Spinal cord (tissue), 10 donors: ENCODE measurements at places on chromosomes 12 and 14. TPM values are rescaled to one million over a fixed set of nuclear protein-coding genes. Genes with fewer than 3 reads are reported as not detected.

DNA sequence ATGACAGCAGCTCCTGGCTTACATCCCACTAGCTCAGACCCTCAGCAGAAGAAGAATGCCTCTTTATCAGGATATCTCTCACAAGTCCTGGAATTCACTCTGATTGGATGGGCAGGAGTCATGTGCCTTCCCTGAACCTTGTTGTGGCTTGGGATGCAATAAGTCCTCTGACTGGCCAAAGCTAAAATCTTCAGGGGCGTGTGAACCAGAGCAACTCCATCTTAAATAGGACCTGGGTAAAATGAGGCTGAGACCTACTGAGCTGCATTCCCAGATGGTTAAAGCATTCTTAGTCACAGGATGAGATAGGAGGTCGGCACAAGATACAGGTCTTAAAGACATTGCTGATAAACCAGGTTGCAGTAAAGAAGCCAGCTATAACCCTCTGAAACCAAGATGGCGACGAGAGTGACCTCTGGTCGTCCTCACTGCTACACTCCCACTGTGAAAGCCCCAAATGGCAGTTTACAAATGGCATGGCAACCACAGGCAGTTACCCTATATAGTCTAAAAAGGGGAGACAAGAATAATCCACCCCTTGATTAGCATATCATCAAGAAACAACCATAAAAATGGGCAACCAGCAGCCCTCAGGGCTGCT, 60.4 kb upstream of the FICD start:
- H3K4me1 ChIP-seq, result no peaks in the 10 kb centered on the region
- no peaks in the 10 kb centered on the region for H3K36me3 ChIP-seq

DNA sequence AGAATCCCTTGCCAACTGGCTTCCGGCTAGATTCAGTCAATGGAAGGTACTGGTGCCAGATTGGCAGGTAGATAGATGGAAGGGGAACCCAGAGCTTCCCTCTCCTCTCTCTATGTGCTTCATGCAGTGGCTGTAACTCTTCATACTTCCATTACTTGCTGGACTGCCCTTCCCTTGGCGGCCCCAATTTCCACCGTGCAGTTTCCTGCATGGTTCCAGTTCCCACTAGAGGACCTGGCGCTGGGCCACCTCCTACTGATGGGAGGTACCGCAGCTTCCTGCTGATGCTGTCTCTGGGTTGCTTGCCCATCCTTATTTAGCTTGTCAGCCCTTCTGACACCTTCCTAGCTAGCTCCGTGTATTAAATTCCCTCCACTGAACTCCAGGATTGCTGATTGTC, 226.4 kb downstream of the ANO2 start:
- no peak overlapping the region for H3K27ac ChIP-seq
- no peaks in the 10 kb centered on the region for H3K4me1 ChIP-seq

- no peak overlapping the region for H3K4me3 ChIP-seq
- peak; percentile 64 for DNase-seq
Measured at GRCh38 chr12:94145191-94145983, 3.0 kb upstream of the PLXNC1 start.

GRCh38 chr14:69715725-69716477, 51.0 kb upstream of the SRSF5 start:
- H3K27me3 ChIP-seq, result no peaks in the 10 kb centered on the region
- peaks cover 17% of the 10 kb centered on the region for H3K36me3 ChIP-seq
- H3K4me3 ChIP-seq, result no peak overlapping the region
- peak overlapping the region; percentile 70 for H3K27ac ChIP-seq
- peaks cover 76% of the 10 kb centered on the region for H3K4me1 ChIP-seq

DNA sequence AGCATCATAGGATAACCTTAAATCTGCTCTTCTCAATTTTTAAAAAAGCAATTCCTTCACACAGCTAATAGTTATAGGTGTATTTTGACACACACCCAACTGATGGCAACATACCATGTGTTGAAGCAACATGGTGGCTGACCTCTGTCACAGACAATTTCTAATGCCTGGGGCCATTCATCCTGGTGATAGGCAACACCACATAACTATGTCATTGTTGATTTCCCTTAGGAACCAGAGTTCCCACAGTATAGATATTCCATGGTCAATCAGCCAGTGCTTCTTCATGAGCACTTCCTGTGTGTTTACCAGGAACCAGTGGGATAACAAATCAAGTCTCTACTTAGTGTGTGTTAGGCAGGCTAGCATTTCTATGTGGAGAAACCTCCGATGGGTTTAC, 88.3 kb downstream of the FIGNL2 start:
- H3K27ac ChIP-seq, result no peak overlapping the region
- H3K27me3 ChIP-seq, result no peaks in the 10 kb centered on the region
- DNase-seq, result no peak
- H3K36me3 ChIP-seq, result peaks cover 7% of the 10 kb centered on the region

- H3K27ac ChIP-seq, result no peak overlapping the region
- no peaks in the 10 kb centered on the region for H3K4me1 ChIP-seq
Measured at GRCh38 chr14:35858521-35859209, 32.5 kb downstream of the BRMS1L start.

DNA sequence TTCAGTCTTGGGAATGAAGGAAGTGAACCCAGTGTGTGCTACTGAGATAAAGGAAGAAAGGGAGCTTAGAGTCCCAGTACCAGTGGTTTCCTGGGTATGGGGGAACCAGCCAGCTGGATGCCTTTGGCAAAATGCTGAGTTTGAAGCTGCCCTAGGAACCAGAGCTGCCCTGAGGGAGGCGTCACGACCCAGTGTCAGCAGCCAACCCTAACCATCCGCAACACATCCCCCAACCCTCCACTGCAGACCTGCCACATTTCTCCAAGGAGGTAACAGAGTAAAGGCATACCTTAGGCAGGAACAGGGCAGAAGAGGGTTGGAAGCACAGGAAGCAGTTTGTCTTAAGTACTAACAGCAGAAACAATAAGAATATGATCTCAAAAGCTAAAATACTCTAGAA, 28.6 kb downstream of the PRDM4 start:
- H3K36me3 ChIP-seq, result peaks cover 19% of the 10 kb centered on the region
- H3K27me3 ChIP-seq, result no peaks in the 10 kb centered on the region
- H3K4me3 ChIP-seq, result no peak overlapping the region
- H3K27ac ChIP-seq, result no peak overlapping the region
- H3K4me1 ChIP-seq, result no peaks in the 10 kb centered on the region

GRCh38 chr14:100416921-100417860, 94.1 kb downstream of the SLC25A47 start:
- DNase-seq, result no peak
- no peaks in the 10 kb centered on the region for H3K27me3 ChIP-seq
- peaks cover 13% of the 10 kb centered on the region for H3K4me1 ChIP-seq

LRRK2 gene
- total RNA-seq, result 43.5 TPM

PTGER2 gene
- 3.6 TPM for total RNA-seq

C1QL4 gene
- 4.8 TPM for total RNA-seq
